ENCODE measurements at places on chromosomes 11 and 22.

DNA sequence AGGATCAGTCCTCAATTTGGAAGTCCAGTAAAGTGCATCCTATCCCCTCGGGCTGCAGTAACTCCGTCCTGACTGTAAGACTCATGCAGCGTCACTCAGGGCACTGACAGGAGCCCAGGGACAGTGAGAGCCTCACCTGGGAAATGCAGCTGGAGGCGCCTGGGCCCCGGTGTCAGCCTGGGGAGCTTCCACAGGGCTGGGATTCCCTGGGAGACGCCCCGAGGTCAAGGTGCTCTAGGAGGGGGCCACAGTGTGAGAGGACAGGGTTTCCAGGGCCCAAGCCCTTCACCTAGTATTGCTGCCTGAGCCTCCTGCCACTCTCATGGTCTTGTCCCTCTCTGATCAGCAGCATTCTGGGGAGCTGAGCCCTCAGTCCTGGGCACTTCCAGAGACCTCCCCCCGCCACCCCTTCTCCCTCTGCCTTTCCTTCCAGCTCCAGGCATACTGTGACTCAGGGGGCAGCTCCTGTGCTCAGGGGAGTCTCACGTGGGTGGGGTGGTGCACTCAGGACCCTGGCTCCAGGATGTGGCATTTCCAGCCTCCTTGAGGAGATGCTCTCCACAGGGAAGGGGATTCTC is 99.1 kb upstream of the IGLL5 start:
- DNase-seq: no peak

DNA sequence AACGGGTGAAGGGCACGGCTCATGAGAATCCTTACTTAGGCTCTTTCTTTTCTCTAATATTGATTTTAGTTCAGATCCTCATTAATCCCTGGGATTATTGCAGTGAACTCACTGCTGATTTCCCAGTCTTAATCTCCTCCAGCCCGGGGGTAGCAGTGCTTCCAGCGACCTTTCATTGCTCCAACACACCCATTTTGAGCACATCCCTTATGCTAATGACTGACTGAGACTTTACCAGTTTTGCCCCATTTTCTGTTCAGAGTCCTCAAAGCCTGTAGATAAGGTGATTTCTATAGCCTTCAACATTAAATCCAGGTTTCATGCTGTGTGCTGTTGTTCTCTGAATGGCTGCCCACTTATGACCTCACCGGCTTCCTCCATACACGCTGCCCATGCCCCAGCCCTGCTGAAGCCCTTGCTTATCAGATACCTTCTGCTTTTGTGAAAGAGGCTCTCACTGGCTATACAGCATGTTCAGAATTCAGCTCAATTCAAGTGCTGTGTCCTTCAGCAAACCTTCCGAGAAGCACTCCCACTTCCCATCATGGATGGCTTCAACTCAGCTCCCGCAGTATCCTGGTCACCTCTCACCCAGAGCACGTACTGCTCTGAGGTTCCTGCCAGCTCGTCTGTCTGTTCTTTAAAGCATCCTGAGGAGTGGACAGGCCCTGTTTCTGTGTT is 49.0 kb downstream of the PPFIA1 start:
- DNase-seq: no peak

DNA sequence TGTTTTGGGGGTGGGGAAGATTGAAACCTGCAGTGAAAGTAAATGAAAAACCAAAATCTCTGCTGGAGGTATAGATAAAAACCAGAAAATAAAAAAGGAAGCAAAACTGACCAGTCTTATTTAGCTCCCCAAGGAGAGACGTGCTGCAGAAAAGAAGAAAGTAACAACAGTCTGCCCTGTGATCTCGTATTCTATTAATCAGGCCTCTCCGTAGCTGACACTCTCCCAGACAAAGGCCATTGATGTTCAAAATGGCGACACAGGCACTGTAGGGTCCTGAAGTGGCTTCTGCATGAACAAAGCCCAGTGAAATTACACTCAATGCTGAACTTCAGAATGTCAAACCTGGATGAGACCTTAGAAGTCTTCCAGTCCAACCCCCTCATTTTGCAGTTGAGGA is 106.6 kb downstream of the NXPE2 start:
- no peak for DNase-seq

DNA sequence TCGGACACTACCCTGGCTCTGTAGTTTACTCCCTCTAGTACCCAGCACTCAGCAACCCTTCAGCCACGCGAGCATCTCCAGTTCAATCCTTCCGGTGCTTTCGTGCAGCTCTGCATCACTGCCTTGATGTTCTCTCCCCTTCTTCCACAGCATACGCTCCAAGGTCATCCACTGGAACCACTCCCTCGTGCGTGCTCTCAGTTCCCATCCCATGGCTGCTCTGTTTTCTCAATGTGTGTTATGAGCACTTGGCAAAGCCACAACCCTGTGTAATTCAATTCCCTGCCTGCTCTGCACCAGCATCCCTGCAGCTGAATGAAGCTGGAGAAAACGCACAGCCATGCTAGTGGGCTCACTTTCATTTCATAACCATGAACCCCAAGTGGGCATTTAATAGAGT is 38.5 kb upstream of the NFRKB start:
- no peak for DNase-seq

GRCh38 chr11:106400949-106401570 is 323.6 kb downstream of the AASDHPPT start:
- no peak for DNase-seq

DNA sequence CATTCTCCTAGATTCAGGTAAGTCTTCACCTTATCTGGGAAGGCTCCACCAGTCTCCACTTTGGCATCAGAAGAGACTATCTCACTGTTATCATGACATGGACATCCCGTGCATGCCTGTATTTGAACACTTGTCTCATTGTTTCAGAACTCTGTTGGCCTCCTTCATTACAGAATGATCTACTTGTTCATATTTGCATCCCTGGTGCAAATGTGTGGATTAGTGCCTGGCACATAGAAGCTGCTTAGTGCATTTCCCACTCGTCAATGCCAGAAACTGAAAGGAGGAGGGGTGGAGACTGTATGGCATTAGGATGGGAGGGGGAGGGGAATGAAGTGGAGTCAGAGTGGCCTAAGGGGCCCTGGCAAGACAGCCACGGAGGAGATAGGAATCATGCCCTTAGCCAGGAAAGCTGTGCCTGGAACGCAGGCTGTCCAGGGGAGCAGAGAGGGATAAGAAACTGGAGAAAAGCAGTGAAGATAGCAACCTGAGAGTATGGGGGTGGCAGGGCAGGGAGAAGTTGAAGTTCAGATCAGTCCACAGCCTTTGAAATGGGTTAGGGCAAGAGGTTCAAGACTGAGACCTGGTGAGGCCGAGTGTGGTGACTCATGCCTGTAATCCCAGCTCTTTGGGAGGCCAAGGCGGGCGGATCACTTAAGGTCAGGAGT is 53.8 kb upstream of the CAPRIN1 start:
- DNase-seq: no peak

DNA sequence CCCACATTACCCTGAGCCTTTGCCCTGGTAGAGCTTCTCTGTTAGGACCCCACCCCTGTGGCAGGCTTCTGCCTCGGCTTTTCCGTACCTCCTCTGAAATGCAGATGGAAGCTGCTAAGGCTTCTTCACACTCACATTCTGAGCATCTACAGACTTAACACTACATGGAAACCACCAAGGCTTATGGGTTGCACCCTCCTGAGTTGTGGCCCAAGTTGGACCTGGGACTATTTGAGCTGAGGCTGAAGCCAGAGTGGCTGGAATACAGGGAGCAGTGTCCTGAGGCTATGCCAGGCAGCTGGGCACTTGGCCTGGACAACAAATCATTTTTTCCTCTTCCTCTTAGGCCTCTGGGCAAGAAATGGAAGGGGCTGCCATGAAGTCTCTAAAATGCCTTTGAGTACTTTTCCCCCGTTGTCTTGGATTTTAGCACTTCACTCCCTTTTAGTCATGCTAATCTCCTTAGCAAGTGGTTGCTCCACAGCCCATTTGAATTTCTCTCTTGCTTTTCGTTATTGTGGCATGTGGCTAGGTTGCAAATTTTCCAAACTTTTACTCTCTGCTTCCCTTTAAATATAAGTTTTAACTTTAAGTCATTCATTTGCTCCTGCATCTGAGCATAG is 114.8 kb upstream of the FIBIN start:
- no peak for DNase-seq

GRCh38 chr11:66101066-66101464 is 31.0 kb downstream of the PACS1 start:
- no peak for DNase-seq

GRCh38 chr11:134584001-134584561 is 172.0 kb upstream of the B3GAT1 start:
- no peak for DNase-seq

GRCh38 chr11:96943970-96944369 is 554.2 kb downstream of the JRKL start:
- no peak for DNase-seq

- no peak for DNase-seq
Observed at GRCh38 chr11:75766443-75767227, 1.9 kb upstream of the DGAT2 start.

DNA sequence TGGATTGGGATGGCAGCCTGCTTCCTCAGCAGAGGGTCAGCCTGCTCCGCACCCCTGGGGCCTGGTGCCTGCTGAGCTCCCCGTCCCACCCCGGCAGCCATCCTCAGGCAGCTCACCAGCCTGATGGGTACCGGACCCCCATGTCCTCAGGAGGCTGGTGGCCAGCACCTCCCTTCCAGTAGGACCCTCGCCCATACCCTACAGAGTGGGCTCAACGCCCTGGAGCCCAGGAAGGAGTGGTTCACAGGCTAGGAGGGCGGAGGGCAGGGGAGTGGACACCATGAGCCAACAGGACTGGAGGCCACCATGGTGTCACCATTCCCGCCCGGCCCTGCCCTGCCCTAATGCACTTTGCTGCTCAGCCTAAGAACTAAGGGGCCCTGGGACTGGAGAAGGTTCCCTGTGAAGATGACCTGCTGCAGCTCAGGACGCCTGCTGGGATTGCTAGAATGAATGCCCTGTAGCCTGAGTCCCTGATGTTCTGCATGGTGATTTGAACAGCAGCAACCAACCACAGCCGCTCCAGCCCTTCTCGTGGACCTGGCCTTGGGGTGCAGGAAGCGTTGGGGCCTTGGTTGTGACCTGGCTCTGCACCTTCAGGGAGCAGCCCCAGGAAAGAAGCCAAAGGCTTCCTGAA is 1080.8 kb downstream of the BRD1 start:
- DNase-seq: no peak

- DNase-seq: no peak
Observed at GRCh38 chr22:46062971-46063631, 86.1 kb upstream of the WNT7B start.

GRCh38 chr22:29663180-29663821 is 56.5 kb upstream of the CABP7 start:
- DNase-seq: no peak

GRCh38 chr11:120702656-120703055 is 191.1 kb downstream of the GRIK4 start:
- DNase-seq: no peak

DNA sequence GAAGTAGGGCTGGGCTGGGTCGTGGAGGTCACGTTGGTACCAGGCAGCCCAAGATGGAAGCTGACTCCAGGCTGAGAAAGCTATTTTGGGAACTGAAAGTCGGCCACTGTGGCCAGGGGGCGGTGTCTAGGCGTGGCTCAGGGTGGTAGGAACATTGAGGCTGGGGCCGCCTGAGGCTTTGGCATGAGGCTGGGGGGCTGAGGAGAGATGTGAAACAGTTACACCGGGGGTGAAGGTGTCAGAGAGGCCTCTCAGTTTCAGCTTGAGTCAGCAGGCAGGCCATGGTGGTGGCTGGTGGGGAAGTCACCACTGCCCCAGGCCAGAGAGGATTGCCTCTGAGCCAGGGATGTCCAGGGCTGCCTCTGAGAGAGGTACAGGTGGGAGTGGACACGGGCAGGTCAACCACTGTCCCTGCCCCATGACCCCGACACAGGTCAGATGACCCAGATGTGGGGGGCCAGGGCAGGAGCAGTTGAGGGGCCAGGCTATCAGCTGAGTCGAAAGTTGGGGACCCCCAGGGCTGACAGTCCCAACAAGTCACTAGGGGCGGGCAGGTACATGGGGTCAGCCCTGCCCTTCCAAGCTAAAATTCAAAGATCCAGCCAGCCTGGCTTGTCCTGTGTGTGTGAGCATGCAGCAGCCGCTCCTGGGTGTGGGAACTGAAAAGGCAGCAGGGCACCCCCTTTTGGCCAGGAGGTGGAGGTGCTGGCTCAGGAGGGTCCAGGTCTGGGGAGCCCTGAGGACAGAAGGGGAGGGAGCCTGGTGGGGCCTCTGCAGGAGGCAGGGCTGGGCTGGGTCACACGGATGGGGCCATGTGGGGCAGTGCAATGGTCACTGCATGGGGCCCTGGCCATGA is 7.2 kb downstream of the KCNK7 start:
- peak; percentile 54 for DNase-seq

DNA sequence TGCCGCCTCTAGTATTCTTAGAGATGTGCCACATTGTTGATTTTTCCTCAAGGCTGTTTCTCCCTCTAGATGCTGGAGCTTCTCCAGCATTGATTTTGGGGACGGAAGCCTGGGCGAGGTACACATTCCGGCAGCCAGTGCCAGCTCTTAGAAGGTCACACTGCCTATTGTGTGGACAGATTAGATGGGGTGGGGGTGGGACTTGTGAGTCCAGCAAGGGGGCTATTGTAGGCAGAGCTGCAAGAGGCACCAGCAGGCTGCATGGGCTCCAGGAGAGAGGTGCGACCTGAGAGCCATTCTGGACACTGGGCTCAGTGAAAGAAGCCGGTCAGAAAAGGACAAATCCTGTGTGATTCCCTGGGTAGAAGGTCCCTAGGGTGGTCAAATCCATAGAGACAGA is 12.4 kb downstream of the C11orf21 start:
- DNase-seq: no peak

- no peak for DNase-seq
Observed at GRCh38 chr11:62999649-63000048, 14.9 kb upstream of the SLC22A6 start.

DNA sequence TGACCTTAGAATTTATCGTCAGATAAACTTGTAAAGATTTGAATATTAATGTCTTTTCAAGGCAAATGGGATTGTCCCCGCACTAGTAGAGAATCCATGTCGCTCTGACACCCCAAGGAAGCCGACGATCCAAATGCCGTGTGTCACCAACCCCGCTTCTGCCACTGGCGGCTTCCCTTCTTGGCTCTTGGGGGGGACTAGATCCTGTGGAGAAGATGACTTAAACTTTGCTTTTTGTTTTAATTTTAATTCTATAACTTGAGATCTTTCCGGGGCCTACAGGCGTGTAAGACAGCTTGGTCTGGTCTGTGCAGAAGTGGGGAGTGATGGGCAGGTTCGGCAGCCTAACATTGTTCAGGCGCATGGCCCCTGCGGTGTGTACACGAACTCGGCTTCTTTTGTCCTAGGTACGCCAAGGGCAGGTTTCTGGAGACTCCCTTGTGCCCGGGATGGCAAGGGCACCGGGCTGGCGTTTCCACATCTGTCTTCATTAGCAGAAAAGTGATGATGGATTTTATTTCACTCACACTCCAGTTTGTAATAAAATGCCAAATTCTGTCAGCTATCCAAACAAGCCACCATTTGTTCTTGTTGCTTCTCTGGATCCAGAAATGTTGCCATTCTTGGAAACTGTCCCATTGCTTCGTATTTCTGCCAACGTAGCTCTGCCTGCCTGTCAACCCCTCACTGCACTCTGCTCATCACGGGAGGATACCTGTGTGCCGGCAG is 6.7 kb downstream of the YDJC start:
- no peak for DNase-seq

GRCh38 chr11:48093795-48094642 is 113.7 kb downstream of the PTPRJ start:
- no peak for DNase-seq

- DNase-seq: no peak
Observed at GRCh38 chr22:39856588-39856987, 37.0 kb downstream of the ENTHD1 start.

GRCh38 chr11:8018484-8019313 is 31.6 kb downstream of the EIF3F start:
- peak; percentile 35 for DNase-seq
